ENCODE measurements at places on chromosomes 12 and 14. TPM values are rescaled to one million over a fixed set of nuclear protein-coding genes. Genes with fewer than 3 reads are reported as not detected.
A peak's percentile ranks its signal among the peaks of the same experiment; 100 is the strongest.

DNA sequence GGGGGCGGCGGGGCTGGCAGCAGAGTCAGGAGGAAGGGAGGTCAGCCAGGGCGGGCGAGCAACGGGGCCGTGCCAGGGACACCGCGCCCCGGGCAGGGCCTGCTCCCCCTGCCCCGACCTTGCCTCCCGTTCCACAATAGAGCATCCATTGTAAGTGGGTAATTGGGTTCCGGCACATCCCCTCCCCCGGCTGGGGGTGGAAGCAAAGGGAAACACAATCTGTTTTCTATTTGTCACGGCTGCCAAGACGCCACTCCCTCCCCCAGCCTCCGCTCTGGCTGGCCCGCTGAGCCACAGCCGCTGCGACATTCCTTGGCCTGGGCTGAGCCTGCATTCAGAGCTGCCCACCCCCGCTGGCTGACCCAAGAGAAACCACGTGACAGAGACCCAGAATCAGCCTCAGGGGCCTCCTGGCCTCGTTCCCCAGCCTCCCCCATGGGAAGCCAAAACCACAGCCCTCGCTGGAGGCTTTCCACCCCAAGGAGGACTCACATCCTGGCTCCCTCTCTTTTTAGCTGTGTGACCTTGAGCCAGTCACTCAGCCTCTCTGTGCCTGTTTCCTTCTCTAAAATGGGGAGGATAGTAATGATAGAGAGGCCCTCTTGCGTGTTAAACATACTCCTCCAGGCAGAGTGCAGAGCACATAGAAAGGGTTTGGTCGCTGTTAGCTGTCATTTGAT, 117.6 kb downstream of the SCARB1 start:
- peak; percentile 61 for DNase-seq

LBHD2 gene
- not detected for total RNA-seq

DNA sequence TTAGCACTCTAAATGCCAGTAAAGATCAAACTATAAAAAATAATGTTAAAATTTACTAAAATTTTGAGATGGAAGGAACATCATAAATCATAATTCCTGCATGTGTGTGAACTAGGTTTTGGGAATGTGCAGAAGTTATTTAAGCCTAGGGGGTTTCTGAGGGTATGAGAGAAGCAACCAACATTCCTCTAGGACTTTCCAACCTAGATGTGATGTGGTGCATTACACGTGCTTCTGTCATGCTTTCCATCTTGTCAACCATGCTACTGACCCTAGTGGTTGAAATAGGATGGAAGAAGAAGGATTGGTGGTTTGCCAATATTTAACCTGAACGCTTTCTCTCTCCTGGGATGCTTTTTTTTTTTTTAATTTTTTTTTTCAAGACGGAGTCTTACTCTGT, 209.3 kb downstream of the AEBP2 start:
- DNase-seq, result no peak

DNA sequence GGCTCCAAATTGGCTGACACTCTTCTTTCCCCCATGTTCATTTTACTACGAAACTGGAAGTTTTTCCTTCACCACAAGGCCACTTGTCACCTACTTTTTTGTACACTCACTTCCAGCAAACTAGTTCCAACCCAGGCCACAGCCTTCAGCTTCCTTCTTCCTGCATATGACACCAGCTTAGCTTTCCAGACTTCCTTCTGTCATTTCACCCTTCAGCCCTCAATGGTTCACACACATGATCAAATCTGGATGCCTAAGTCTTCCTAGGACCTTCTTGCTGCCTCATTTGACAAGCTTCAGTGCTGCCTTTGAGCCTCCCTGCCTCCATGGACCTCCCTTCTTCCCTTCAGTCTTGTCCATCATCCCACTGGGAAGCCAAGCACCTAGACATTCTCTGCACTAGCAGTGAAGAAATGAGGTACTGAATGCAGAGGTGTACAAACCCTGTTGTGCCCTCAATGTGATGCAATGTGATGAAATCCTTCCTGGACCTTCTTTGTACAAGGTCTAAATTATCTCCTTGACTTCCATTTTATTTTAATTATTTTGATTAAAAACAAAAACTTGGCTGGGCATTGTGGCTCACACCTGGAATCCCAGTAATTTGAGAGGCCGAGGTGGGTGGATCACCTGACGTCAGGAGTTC, 4.3 kb upstream of the REC8 start:
- DNase-seq, result no peak

- no peak for DNase-seq
These were observed 93.2 kb downstream of the BORCS5 start for GRCh38 chr12:12450043-12450471.

- no peak for DNase-seq
These were observed 44.5 kb downstream of the SLC38A1 start for GRCh38 chr12:46224386-46224785.

DNA sequence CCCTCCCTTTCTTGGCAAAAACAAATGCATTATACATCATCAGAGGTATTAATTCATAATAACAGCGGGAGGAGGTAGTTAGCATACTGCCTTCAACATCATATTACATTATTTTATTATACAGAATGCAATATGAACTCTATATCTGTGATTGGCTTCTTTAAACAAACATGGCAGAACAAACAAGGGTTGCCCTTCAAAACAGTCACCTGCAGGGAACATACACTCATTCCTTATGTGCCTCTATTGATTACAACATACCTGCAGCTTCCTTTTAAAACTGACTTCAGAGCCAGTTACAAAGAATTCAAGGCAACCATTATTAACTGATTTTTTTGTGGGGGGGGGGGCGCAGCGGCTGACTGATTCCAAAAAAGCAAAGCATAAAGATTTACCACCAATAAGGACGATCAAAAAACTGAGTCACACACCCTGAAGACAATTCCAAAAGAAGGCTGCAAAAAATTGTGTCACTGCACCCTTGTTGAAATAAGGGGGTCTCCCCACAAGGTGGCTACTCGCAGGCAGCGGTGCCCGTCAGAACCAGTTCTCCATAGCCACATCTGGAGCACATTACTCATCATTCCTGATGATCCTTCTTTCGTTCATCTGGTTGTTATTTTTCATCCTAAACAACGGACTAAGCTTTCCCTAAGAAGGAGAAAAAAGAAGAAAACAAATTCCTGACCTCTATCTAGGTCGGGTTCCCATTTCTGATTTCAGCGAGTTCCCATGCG, 51.8 kb downstream of the SMUG1 start:
- no peak for DNase-seq

GRCh38 chr12:67367843-67368242, 98.7 kb downstream of the CAND1 start:
- no peak for DNase-seq

SLC38A4 gene
- 9.4 TPM for total RNA-seq

- DNase-seq, result no peak
These were observed 3.7 kb downstream of the PSMB11 start for GRCh38 chr14:23045419-23046357.

GRCh38 chr14:103521951-103522563, 573 bp downstream of the CKB start:
- no peak for DNase-seq

RBMS2 gene
- 65.9 TPM for total RNA-seq

OR10G2 gene
- not detected for total RNA-seq

- DNase-seq, result no peak
These were observed 4.1 kb downstream of the ARF6 start for GRCh38 chr14:49896966-49897365.

TTC9 gene
- total RNA-seq, result 9.0 TPM

- DNase-seq, result no peak
These were observed 5.8 kb downstream of the SLC22A17 start for GRCh38 chr14:23346693-23347405.

DNA sequence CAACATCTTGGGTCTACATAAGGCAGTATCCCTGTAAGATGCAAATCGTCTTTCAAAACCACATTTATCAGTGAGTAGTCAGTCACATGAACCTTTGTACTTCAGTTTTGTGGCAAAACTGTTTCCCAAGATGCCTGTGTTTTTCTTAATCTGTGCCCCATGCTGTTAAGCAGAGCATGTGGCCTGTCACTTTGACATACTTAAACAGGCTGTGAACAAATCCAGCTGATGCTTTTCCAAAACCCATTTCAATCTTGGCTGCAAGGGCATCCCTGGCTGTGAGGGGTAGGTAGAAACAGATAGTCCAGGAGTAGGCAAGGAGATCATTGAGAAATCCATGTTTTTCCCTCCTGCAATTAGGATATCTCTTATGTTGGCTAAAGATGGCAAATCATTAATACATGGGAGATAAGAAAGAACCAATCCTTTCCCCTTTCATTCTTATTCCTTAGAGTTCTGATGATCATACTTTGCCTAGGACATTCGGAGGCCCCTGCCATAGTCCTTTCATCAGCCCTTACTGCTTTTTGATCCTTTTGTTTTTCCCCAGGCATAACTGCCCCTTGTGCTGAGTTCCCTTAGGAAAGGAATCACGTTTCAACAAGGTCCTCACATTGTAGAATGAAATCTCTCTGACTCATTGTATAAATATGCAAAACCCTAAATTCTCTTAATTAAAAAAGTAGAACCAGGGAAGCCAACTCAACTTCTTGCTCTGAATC, 121.1 kb upstream of the EEA1 start:
- no peak for DNase-seq

DNA sequence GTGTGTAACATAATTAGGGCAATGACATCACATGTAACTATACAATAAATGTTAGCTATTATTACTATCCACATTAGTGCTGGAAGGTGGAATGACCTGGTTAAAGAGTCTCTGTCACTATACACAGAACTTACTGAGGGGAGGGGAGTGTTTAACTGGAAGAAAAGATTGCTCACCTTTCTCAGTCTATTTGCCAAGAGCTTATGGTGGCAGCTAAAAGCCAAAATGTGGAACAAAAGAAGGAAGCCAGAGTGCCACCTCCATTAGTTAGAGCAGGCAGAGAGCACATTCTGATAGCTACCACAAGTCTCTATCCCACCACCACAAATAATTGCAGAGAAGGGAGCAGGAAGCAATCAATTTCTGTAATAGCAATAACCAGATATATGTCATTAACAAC, 124.4 kb downstream of the MED13L start:
- DNase-seq, result no peak

NPFF gene
- not detected for total RNA-seq

DNA sequence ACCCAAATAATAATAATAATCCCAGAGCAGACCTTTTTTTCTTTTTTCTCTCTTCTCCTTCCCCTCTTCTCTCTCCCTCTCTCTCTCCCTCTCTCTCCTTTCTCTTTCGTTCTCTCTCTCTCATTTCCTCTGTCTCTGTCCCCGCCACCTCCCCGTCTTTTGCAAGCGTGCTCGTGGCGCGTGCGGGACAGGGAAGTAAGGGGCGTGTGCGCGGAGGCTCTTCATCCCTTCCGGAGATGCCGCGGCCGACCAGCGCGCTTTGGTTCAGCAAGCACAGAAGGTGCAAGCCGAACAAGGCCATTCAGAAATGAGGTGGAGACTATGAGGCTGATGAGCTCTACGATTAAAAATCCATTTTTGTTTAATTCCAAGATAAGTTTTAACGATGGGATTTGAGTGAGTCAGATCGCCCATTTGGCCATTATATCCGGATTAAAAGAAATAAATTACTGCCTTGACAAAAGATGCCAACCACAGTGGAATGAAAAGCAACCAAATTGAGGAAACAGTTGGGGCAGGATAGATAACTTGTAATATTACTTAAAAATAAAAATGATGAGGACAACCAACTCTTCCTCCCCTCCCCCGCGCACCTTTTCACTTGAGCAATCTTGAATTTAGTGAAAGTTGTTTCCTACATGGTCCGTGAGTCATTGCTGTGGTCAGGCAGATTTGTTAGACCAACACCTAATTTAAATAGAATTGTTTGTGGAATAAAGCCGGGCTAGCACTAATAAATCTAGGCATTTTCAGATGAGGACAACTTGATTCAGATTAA, 1.2 kb upstream of the AMIGO2 start:
- no peak for DNase-seq

OR6C76 gene
- not detected for total RNA-seq

DNA sequence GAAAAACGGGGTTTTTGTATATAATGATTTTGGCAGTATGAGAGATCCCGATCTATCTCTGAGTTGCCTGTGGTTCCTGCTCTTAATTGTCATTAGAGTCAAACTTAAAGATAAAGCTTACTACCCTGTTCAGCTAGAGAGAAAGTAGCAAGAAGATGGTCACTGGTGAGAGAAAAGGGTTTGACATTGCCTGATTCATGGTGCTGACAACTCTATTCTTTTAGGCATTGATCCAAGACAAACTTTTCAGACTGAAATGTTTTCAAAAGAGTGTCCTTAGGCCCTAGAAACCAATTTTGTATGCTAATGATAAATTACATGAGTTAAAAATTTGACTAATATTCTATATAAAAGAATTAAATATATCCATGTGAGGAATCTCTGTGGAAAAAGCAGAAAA, 35.1 kb downstream of the PELI2 start:
- no peak for DNase-seq

ADAM21 gene
- 0.12 TPM for total RNA-seq

- no peak for DNase-seq
These were observed 8.1 kb upstream of the TMED10 start for GRCh38 chr14:75184492-75184891.

DNA sequence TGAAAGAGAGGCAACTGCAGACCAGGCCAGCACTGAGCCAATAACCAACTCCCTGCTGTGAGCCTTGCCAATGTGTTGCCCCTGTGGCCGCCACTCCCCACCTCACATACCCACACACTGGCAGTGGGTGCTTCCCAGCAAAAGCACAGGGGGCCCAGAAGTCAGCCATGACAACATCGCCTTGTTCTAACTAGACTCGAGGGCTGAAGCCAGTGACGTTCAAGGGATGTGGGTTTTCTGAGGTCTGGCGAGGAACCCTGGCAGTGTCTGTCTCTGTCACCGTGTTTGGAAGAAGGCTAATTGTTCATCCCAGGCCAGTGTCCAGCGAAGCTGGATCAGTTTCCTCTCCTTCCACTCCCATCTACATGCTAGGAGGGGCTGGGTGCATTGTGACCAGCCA, 311.8 kb upstream of the AMIGO2 start:
- DNase-seq, result no peak

ANO6 gene
- 43.1 TPM for total RNA-seq

DNA sequence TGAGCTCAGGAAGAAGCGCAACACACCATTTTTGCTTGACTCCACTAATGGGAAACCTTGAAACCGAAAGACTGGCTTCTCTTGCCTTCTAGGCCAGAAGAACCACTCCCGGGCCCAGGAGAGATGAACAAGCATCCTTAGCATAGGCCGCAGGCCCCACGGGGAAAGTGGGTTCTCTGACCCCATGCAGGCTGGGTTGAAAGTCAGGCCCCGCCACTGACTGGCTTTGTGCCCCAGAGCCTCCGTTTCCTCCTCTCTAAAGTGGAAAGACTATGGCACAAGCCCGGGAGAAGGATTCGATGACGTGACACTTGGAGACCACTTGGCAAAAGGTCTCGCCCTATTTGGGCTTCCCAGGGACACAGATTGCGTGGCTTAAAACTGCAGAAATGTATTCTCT, 9.9 kb upstream of the FZD10 start:
- DNase-seq, result no peak

Data from progenitor cell of endocrine pancreas (in vitro differentiated cells).